Right ventricle myocardium inferior (tissue), 1 donor: ENCODE measurements at places on chromosomes 1 and 21.

- DNase-seq, result no peak
Measured at GRCh38 chr21:45256912-45257672, 30.6 kb downstream of the POFUT2 start.

DNA sequence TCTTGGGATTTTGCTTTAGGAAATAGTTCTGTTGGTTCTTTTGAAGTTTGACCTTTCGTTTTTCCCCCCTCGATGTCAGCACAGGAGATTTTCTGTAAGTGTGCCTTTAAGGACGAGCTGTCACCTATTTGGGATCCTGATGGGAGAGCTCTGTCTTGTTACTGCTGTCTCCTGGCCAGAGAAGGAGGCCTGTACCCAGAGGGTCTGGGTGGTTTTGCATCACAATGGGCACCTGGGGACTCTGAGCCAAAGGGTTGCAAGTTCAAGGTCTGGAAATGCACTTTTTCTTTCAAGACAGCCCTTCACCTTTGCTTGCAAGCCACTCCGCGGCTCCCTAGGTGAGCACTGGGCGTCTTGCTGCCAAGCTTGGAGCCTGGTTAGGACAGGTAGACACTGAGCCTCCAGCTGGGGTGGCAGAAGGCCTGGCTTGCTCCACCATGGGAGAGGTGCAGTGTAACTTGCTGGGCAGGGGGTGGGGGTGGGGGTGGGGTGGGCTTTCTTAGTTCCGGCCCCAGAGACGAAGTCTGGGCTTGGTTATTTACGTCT, 2.9 kb downstream of the AJAP1 start:
- no peak for DNase-seq

DNA sequence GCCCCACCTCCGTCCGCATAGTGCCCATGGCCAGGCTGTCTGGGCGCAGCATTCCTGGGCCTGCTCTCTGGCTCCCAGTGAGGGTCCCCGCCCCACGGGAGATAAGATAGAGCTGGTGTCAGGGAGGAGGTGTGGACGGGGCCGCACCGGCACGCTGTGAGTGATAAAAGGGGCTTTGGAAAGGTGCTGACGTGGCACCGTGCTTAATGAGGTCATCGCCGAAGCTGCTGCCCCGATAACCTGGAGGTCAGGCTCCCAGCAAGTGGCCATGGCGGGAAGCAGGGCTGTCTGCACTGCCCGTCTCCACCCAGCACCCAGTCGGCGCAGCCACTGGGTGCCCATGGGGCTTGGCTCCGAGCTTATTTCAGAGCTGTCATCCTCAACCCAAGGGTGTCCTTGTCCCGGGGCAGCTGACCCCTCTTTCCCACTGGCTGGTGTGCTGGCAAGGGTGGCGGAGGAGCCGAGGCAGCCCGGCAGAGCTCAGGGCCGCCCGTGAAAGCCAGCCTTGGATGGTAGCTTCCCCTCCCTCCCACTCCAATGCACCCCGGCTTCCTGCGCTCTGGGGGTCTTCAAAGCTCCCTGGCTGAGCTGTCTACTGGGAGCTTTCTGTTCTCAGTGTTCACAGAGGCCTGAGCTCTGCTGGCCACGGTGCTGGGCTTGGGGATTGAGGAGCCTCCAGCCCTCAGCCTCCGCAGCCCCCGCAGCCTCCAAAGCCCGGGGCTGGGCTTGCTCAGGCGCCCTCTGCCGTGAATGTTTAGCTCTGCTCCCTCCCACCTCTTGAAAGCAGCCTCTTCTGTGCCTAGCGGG, 105.1 kb upstream of the ARHGEF16 start:
- DNase-seq, result peak; percentile 86

DNA sequence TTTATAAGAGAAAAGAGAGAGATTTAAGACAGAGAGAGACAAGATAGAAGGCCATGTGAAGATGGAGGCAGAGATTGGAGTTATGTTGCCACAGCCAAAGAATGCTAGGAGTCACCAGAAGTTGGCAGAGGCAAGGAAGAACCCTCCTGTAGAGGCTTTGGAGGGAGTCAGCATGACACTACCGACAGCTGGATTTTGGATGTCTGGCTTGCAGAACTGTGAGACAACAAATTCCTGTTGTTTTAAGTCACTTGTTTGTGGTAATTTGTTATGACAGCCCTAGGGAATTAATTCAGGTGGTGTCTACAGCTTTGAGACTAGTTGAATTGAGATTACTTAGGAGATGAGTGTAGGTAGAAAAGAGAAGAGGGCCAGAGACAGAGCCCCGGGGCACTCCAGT, 158.5 kb downstream of the DNM3 start:
- DNase-seq, result no peak

GRCh38 chr1:243735457-243735856, 114.6 kb downstream of the AKT3 start:
- no peak for DNase-seq

GRCh38 chr21:42324896-42325295, 9.7 kb upstream of the TFF3 start:
- DNase-seq, result no peak

DNA sequence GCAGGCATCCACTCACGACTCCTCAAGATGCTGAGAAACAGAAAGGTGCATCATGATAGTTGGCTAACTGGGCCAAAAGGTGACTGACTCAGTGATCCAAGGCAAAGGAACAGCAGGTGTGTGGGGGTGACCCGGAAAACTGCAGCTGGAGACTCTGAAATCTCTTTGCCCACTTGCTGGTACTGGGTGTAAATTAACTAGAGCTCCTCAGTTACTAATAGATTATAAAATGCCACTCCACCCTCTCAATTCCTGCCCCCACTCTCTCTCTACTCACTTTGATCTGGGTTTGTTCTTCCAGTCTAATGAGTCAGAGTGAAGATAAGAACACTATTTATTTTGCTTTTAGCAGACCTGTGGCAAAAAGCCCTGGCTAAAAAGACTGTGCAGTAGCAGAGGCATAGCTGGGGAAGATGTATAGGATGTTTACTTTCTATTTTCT, 7.2 kb upstream of the PIGC start:
- no peak for DNase-seq

- DNase-seq, result no peak
Measured at GRCh38 chr1:116833718-116834117, 76.0 kb upstream of the PTGFRN start.

GRCh38 chr1:37453647-37454046, 20.7 kb upstream of the ZC3H12A start:
- no peak for DNase-seq

DNA sequence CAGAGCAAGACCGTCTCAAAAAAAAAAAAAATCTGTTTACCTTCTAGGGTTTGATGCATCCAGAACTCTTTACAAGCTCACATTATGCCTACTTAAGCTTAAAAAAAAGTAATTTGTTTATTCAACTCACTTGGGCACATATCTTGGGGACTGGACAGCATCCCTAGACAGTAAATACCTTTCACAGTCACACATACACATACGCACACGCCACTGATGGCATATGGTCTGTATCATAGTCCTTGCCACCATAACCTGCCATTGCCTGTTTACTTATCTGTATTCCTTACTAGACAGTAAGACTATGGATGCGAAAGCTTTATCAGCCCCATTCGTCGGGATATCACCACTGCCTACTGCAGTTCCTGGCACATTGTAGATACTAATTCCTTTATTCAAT, 446.3 kb upstream of the RGS18 start:
- DNase-seq, result no peak

DNA sequence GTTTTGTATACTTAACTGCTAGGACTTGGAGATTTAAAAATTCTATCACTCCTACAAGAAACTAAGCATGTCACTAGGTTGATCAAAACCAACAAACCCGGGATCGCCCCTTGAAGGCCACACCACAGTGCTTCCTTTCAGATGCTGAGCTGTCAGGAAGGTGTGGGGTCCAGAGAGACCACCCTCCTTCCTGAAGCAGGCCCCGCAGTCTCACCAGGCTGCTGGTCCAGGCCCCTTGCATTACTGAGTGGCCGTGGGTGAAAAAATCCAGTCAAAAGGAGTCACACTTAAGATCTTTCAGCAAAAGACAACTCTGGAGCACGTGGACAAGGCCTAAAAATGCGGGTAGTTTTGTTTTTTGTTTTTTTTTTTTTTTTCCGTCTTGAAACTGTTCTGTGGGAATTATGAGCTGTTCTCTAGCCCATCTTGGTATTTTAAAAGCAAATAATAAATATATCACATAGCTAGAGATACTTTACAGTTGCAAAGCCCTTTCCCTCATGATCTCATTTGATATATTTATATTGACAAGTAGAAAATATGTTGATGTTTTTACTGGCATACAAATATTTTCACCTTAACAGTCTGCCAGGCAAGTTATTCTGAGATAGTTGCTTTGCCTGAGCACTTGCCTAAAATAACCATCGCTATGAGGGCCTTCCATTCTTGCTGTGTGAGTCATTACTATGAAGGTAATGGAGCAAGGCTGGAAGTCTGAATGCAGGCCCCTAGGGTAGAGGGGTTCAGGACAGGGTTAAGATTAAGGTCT, 73.1 kb upstream of the EDEM3 start:
- no peak for DNase-seq

- DNase-seq, result no peak
Measured at GRCh38 chr1:222777977-222778376, 36.9 kb upstream of the DISP1 start.

GRCh38 chr1:156945881-156946661, 25.6 kb downstream of the LRRC71 start:
- DNase-seq, result no peak

DNA sequence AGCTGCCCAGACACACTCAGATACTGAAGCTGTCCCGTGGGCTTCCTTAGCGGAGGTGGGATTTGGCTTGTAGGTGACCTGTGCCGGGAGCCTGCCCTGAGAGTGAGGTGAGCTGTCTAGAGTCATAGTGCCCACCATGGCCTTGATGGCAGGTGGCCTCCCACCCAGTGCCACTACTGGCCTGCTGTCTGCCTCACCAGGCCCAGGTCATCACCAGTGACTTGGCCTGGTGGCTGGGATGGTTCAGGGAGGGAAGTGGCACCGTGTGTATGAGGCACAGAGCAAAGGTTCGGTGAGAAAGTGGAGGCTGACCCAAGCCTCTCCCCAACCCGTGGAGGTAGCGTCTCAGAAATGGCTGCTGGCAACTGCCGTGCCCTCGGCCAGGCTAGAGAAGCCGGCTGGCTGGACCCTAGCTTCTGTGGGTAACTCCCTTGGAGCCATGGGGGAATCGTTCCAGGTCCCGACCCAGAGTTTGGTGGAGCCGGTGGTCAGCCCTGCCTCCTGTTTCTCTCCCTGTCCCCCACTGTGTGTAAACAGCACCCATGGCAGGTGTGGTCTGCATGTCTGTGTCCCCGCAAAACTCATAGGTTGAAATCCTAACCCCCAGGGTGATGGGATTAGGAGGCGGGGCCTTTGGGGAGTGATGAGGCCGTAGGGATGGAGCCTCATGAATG, 155.4 kb upstream of the C1orf174 start:
- DNase-seq, result no peak

- DNase-seq, result no peak
Measured at GRCh38 chr1:230282157-230282556, 144.0 kb downstream of the PGBD5 start.

DNA sequence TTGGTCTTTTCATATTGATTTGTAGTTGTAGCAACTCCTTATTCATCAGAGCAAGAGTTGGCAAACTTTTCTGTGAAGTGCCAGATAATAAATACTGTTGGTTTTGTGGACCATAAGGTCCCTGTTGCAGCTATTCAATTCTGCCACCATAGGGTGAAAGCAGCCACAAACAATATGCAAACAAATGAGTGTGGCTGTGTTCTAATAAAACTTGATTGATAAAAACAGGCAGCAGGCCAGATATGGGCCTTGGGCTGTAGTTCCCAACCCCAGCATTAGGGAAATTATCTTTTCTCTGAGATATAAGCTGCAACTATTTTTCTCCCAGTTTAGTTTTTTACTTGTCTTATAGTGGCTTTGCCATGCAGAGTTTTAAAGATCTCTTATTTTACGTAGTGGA, 469.2 kb downstream of the SMYD3 start:
- no peak for DNase-seq

DNA sequence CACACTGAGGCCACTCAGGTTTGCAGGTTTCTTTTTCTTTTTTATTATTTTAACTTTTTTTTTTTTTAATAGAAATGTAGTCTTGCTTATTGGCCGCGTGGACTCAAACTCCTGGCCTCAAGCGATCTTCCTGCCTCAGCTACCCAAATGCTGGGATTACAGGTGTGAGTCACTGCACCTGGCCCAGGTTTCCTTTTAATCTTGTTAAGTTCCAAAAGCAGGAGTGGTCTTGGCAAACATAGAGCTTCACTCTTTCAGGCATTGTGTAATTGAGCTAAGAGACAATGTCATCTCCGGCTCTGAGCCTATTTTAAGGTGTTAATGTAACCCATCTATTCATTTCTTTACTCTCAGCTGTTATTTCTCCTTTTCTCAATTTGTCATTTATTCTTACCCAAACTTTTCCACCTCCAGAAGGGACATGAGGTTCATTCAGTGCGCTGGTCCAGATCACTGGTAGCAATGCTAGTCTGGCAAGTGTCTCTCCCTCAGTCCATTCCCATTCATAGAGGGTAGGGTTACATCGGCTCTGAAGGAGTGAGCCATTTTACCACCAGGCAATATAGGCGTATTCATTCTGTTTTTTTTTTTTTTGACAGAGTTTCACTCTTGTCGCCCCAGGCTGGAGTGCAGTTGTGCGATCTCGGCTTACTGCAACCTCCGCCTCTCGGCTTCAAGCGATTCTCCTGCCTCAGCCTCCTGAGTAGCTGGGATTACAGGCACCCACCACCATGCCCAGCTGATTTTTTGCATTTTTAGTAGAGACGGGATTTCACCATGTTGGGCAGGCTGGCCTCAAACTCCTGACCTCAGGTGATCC, 11.3 kb upstream of the MFSD2A start:
- no peak for DNase-seq

GRCh38 chr1:172746091-172746949, 87.4 kb downstream of the FASLG start:
- DNase-seq, result no peak

- DNase-seq, result no peak
Measured at GRCh38 chr1:227560393-227561173, 2.8 kb upstream of the ZNF678 start.

GRCh38 chr1:117622726-117623125, 16.9 kb downstream of the TENT5C start:
- no peak for DNase-seq

- DNase-seq, result no peak
Measured at GRCh38 chr1:219463636-219464035, 149.3 kb downstream of the ZC3H11B start.

DNA sequence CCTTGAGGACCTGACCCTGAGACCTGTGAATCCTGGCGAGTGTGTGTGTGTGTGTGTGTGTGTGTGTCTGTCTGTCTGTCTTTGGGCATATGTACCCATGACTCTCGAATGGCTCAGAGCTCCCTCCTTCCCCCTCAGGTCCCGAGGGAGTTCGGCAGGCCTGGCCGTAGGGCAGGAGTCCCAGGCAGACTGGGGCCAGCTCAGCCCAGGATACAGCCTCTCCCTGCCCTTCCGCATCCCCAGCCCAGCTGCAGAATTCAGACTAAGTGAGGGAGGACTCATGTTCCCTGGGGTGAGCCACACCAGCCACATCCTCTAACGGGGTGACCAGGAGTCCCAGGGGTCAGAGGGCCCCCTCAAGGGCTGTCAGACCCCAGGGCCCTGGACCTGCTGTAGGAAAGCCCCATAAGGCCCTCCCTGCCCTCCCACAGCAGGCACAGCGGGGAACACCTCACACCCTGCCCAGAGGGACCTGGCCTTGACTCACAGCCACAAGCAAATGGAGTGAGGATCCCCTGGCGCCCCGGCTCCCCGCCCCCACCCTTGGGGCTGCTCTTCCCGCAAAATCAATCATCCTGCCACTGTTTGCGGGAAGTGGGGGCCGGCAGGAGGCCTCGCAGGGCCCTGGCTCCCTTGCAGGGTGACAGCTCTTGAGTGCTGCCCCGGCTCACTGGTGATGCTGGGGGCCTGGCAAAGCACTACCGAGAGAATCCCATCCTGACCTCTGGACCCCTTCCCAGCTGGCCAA, 101.7 kb upstream of the CASZ1 start:
- DNase-seq, result peak; percentile 16

GRCh38 chr1:199546323-199546722, 481.2 kb upstream of the NR5A2 start:
- no peak for DNase-seq
